Gastrocnemius medialis (tissue), 4 donors: ENCODE measurements at places on chromosomes 2 and 18. TPM values are rescaled to one million over a fixed set of nuclear protein-coding genes. Genes with fewer than 3 reads are reported as not detected.

DNA sequence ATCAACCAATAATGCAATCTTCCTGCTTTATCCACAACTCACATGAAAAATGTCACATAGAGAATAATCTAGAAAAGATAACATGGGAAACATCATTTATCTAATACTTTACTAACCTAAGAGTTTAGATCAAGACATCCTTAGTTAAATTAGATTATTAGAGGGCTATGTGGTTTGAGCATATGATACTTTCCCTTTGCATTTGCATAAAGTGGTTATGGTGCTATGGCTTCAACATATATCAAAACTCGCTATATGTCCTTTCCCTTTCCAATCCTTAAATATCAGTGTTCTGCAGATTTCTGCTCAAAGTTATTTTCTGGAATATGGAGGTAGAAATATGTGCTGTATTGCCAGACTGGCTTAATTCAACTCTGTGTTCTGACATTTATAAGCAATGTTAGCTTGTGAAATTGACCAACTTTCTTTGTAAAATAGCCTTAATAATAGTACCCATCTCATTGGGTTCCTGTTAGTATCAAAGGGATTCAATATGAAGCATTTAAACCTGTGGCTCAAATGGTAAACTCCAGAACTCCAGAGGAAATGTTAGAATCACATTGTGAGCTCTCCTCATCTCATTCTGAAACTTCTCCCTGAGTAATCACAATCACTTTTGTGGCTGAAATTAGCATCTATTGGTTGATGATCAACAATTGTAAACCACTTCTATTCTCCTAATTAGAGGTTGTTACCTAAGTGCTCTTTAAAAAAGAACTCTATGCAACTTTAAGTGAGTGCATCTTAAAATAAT is 1089.9 kb upstream of the SLC39A10 start:
- no peak overlapping the region for H3K27ac ChIP-seq
- H3K4me3 ChIP-seq = no peak overlapping the region
- H3K27me3 ChIP-seq = no peaks in the 10 kb centered on the region
- no peaks in the 10 kb centered on the region for H3K36me3 ChIP-seq
- DNase-seq = no peak

- no peaks in the 10 kb centered on the region for H3K27me3 ChIP-seq
- peaks cover 4% of the 10 kb centered on the region for H3K4me1 ChIP-seq
- H3K36me3 ChIP-seq = no peaks in the 10 kb centered on the region
- no peak overlapping the region for H3K27ac ChIP-seq
- no peak overlapping the region for H3K4me3 ChIP-seq
Observed at GRCh38 chr18:48124857-48125626, 194.6 kb upstream of the SMAD2 start.

DNA sequence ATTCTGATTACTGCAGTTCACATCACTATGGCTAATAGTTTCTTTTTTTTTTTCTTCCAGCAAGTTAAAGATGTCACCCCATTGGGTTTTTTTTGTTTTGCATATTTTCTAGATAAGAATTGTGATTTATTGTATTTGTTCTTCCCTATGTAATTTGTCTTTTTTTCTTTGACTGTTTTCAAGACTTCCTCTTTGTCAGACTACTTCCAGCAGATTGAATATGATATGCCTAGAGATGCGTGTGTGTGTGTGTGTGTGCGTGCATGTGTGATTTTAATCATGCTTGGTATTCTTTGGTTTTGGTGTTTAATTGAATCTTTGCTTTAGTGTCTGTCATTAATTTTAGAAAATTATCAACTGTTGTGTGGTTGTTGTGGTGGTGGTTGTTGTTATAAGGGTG is 166.7 kb upstream of the SLC39A10 start:
- H3K4me1 ChIP-seq = no peaks in the 10 kb centered on the region
- H3K27me3 ChIP-seq = no peaks in the 10 kb centered on the region
- H3K27ac ChIP-seq = no peak overlapping the region
- no peaks in the 10 kb centered on the region for H3K36me3 ChIP-seq

The RBM44 gene
- total RNA-seq = 0.51 TPM

The TRIB2 gene
- total RNA-seq = 17.2 TPM

- no peaks in the 10 kb centered on the region for H3K27me3 ChIP-seq
- H3K36me3 ChIP-seq = no peaks in the 10 kb centered on the region
- H3K4me3 ChIP-seq = no peak overlapping the region
- H3K4me1 ChIP-seq = no peaks in the 10 kb centered on the region
- H3K27ac ChIP-seq = no peak overlapping the region
Observed at GRCh38 chr2:8957628-8958027, 45.9 kb downstream of the MBOAT2 start.
